Tracheal epithelial cell (primary cell): ENCODE measurements at places on chromosomes 1 and 21. TPM values are rescaled to one million over a fixed set of nuclear protein-coding genes. Genes with fewer than 3 reads are reported as not detected.

Gene CNR2
- total RNA-seq, result not detected in 2 replicates

Gene GCSAML
- not detected in 2 replicates for total RNA-seq

Gene DMBX1
- total RNA-seq, result not detected in 2 replicates

Gene E2F2
- under 0.01 and 0.24 TPM in 2 replicates for total RNA-seq

Gene SPRR2F
- not detected in 2 replicates for total RNA-seq

Gene GPR157
- 20.0 and 26.0 TPM in 2 replicates for total RNA-seq

Gene CZIB
- total RNA-seq, result 36.0 and 36.9 TPM in 2 replicates

Gene HSD3B2
- total RNA-seq, result not detected in 2 replicates

Gene IL19
- 0.24 TPM in 1 of 2 replicates, not detected in the other for total RNA-seq

Gene LCE1F
- total RNA-seq, result not detected in 2 replicates

Gene C1orf167
- not detected in 2 replicates for total RNA-seq

Gene TNFRSF9
- 1.5 and 3.1 TPM in 2 replicates for total RNA-seq

Gene AIRE
- total RNA-seq, result not detected in 2 replicates

Gene GRIK3
- total RNA-seq, result under 0.01 TPM in 1 of 2 replicates, not detected in the other

Gene FAF1
- 48.7 and 71.0 TPM in 2 replicates for total RNA-seq

Gene HYI
- total RNA-seq, result 16.2 and 65.8 TPM in 2 replicates

Gene TMEM52
- total RNA-seq, result 1.9 and 8.5 TPM in 2 replicates

Gene SYTL1
- total RNA-seq, result 53.7 and 64.3 TPM in 2 replicates
